HFFc6 (cell line): ENCODE measurements at places on chromosomes 11 and 22. TPM values are rescaled to one million over a fixed set of nuclear protein-coding genes. Genes with fewer than 3 reads are reported as not detected.

DNA sequence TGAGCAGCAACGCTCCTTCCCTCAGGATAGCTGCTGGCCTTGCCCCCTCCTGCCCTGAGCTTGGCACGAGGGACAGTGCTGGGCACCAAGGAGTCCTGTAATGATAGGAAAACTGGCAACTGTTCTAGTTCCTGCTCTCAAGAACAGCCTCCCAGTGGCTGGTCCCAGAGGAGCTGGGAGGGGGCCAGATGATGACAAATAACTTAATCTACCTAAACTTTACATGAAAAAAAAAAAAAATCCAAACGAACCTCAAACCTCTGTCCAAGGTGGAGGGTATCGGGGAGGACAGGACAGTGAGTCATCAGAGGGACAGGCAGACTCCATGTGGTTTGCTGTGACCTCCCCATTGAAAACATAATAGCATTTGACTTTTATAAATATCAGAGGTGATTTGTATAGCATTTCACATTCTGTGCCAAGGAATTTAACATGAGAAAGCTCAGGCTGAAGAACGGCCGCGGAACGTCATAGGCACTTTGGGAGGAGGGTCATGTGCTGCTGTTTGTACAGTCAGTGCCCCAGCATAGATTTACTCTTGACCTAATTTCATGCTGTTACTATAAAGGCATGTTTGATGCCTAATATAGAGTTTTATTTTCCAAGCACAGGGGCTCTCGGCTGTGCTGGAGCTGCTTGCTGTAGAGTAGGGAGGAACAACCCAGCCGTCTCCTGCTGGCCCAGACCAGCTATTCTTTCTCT, 98.2 kb upstream of the NNMT start:
- peaks cover 7% of the 10 kb centered on the region; the same call in 1 of the 2 replicates for H3K4me1 ChIP-seq
- no peaks in the 10 kb centered on the region for H3K36me3 ChIP-seq
- peaks cover 30% of the 10 kb centered on the region for H3K27me3 ChIP-seq
- no peak overlapping the region for H3K4me3 ChIP-seq
- peak; percentile 38 for DNase-seq
- H3K27ac ChIP-seq, result no peak overlapping the region

- H3K4me1 ChIP-seq, result peaks cover 42% of the 10 kb centered on the region
- DNase-seq, result peak; percentile 82
- H3K27ac ChIP-seq, result peak overlapping the region; percentile 81
- H3K36me3 ChIP-seq, result no peaks in the 10 kb centered on the region
- H3K4me3 ChIP-seq, result peak overlapping the region; percentile 68
- no peaks in the 10 kb centered on the region; the same call in none of the 2 replicates for H3K27me3 ChIP-seq
Measured at GRCh38 chr11:130523609-130524008, 75.2 kb downstream of the ADAMTS15 start.

GRCh38 chr11:71948314-71949027, 19.6 kb downstream of the RNF121 start:
- H3K4me3 ChIP-seq, result no peak overlapping the region
- H3K4me1 ChIP-seq, result peaks cover 53% of the 10 kb centered on the region
- no peak overlapping the region; the same call in 1 of the 2 replicates for H3K27ac ChIP-seq
- H3K27me3 ChIP-seq, result no peaks in the 10 kb centered on the region
- no peak for DNase-seq
- H3K36me3 ChIP-seq, result 0 out of 2 replicates have a peak, but pooled peaks cover 4% of the 10 kb centered on the region

DNA sequence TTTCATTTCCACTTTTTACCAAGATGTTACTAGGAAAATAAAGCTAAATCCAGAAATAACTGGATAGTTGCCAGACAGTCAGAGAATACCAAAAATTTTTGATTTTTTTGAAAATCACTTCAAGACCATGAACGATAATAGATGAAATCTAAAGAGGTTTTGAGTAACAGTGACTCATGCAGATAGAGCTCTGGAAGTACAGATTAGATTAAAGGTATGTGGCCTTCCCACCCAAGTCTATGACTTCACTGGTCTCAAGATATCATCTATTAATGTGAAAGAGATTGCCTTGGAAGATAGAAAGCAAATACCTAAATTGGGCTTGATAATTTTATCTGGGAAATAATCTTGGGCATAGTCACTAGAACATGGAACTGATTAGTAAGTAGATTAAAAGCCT, 415.9 kb downstream of the METTL15 start:
- H3K4me3 ChIP-seq, result no peak overlapping the region
- H3K27me3 ChIP-seq, result no peaks in the 10 kb centered on the region
- DNase-seq, result peak; percentile 60
- peaks cover 44% of the 10 kb centered on the region for H3K36me3 ChIP-seq
- H3K4me1 ChIP-seq, result peaks cover 47% of the 10 kb centered on the region
- H3K27ac ChIP-seq, result peak overlapping the region; percentile 36

PANX3 gene
- total RNA-seq, result not detected in 3 replicates

GSTT2 gene
- total RNA-seq, result 0.45 TPM in 1 of 3 replicates, not detected in the others
